NCI-H82 (cell line): ENCODE measurements at places on chromosomes 11 and 22.
A peak's percentile ranks its signal among the peaks of the same experiment; 100 is the strongest.

DNA sequence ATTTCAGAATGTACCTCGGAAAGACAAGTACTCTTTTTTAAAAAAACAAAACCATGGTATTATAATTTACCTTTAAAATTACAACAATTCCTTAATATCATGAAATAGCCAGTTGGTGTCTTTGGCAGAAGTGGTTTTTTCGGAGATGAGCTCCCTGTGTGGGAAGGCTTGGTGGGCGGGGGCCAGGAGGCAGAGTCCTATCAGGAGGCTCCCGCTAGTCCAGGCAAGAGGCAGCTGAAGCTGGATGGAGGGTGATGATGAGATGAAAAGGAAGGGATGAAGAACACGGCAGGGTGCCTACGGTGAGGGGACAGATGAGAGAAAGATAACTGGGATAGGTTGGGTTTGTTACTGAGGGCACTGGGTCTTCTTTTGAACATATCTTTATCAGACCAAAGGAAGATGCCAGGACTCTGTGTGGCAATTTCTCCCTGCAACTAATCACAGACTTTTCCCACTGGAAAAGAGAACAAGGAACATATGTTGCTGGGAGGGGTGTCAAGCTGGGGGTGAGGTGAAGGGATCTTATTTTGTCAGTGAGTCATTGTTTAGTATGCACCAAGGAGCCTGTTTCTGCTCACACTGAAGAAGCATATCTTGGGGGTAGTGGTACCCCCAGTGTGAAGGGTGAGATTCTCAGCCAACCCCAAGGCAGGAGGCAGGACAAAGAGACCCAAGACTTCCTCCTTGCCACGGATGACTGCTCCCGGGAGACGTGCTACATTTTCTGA lies 91.5 kb upstream of the YWHAH start:
- DNase-seq, result no peak

DNA sequence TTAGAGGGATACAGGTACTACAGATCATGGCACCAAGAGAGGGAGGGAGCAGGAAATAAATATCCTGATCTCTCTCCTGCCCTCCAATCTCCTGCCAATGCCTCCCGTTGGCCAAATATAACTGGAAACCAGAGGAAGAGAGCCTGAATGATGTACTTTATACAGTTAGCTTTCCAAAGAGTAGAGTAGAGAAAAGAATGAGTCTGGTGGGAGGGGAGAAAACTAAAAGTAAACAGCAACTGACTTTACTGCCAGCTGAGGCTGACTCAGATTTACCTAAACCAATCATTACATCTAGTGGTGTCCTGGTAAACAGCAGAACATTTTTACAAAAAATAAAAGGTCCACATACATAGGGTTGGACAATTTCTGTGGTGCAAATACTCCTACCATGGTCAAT lies 5.1 kb downstream of the MPZL3 start:
- DNase-seq, result no peak

DNA sequence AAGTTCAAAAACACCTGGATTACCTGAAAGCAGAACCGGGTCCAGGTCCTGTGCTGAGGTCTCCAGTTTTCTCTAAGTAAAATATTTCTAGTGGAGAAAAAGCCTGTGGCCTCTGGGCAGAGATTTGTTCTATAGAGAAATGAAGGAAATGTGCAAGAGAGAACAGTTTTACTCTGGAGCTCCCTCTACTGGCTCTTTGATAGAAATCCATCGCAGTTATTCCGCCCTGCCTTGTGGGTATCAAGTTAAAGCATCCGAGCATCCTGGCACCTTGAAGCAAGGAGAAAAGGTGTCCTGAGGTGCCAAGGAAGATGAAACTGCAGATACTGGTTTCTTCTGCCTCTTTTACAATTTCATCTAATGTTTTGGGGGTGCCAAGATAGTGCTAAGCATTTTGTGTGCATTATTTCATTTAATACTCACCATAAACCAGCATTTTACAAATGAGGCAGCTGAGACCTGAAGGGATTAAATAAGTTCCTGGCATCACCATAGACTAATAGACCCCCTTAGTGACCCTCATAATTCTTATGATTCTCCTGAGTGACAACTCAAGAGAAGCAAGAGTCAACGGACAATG lies 113.1 kb upstream of the HSD17B12 start:
- peak; percentile 77 for DNase-seq

DNA sequence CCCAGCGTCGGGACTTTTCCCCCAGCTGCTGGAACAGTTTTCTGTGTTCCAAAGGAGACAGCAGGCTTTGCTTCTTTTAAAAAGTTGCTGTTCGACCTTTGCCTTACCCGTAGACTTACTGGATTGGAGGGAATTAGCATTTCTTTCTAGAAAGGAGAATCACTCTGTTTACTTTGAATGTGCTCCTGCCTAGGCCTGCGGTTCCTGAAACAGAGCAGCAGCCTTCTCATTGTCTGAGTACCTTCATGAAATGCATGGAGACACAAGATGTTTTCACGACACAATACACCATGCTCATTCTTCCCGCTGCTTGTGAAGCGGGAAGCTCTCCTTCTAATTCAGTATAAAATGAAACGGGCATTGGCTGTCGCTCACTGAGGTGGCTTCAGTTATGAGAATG lies 196.2 kb downstream of the TBC1D22A start:
- DNase-seq, result no peak

- DNase-seq, result peak; percentile 94
Measured at GRCh38 chr11:9344061-9344680, 29.8 kb upstream of the TMEM41B start.

DNA sequence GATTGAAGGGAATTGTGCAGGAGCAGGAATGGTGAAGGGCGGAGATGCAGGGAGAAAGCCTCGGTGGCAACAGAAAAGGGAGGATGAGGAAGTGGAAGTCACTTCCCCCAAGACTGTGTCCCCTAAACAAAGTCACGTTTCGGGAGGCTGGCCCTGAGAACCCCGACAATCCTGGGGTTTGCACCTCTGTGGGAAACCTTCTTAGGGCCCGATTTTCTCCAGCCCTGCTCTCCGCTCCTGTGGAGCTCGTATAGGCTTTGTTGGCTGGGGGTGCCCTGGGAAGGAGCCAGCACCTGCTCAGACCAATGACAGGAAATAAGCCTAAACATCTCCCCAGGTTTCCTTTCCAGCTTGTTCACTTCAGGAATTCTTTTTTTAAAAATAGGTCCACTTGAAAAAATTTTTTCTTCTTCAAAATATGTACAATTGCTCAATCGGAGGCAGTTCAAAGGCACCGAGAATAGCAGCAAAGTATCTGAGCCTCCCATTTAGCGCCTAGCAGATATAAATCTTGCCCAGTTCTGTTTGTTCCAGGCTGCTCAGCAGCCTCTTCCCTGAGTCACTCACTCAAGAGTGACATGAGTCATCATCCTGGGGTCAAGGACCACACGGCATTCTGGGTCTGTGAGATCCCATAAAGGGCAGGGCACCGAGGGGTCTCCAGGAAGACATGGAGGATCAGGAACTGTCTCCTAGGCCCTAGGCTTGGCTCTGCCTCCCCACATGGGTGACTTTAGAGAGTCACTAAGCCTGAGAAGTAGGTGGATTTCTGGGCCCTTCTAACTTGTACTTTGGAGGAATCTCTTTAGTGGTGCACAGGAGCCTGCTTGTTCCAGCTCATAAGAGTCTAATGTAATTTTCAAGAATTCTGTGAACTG lies 34.0 kb downstream of the IRAG1 start:
- DNase-seq, result no peak

GRCh38 chr22:21849489-21849888 lies 18.0 kb downstream of the MAPK1 start:
- DNase-seq, result no peak

GRCh38 chr22:31104869-31105268 lies 2.5 kb downstream of the SELENOM start:
- no peak for DNase-seq

- DNase-seq, result no peak
Measured at GRCh38 chr11:133814588-133815100, 30.7 kb downstream of the SPATA19 start.

DNA sequence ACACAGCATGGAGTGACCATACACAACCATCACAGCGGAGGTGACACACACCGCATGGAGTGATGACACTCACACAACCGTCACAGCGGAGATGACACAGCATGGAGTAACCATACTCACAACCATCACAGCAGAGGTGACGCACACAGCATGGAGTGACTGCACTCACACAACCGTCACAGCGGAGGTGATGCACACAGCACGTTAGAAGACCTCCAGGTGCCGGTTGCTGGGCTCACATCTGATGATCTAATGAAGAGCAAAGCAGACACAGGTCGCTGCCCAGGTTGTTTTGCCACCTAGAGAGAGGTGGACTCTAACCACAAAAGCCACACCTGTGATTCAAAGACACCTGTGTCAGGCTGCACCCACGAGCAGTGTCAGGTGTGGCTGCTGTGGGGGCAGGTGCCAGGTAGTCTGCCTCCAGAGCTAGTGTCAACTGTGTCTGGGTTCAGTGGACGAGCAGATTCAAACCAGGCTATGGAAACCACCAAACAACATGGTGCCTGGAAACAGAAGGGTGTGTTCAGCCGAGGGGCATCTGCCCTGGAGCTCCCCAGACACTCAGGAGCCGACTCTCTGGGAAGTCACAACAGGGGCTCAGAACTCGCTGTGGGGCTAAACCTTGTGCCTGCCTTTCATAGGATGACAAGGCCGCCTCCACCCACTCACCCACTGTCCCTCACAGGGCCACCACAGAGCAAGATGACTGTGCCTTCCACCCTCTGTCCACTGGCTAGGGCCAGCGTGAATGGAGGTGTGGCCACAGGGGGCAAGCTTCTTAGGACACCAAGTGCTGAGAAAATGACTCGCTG lies 608.2 kb downstream of the TBC1D22A start:
- no peak for DNase-seq

GRCh38 chr22:46533070-46533833 lies 4.2 kb downstream of the CELSR1 start:
- DNase-seq, result peak; percentile 46
